Stimulated activated naive CD8-positive, alpha-beta T cell treated with anti-CD3 and anti-CD28 coated beads, Interleukin-15, Interleukin-2, amounts not matched to agents 100 U/mL and 50 U/mL, for 24 hours (primary cell): ENCODE measurements at places on chromosomes 3 and 15.
A peak's percentile ranks its signal among the peaks of the same experiment; 100 is the strongest.

DNA sequence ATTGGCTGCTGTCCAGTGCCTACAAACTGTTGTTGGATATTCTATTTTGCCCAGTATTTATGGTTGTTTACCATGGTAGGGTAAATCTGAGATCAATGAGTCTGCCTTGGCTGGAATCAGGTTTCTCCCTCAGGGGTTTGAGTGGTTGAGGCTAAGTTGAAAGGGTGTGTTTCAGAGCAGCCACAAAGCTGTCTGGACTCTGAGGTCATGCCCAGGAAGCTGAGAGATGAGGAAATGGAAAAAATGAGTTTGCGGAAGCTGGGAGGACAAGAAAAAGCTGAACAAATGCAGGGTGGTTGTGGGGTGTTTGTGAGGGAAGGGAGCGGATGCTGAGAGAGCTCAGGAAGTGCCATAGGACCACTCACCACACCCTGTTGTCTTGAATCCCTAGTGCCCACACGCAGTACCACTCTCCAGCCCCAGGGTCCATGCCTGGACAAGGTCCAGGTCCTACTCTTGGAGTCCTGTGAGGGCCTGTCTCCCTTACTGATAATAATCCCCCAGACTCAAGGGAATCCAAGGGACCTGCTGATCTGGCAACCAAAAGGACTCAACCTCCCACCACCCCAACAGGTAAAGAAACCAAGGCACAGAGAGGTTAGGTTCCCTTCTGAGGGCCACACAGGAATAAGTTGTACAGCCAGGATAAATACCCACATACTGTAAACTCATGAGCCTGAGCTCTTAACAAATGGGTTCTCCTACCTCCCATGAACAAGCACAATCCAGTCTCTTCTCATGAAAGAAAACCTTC lies 81.6 kb downstream of the PPCDC start:
- DNase-seq = peak; percentile 50

- no peak for DNase-seq
These were observed 10.8 kb downstream of the IP6K1 start for GRCh38 chr3:49775538-49775937.

GRCh38 chr3:33482111-33482521 lies 41.9 kb upstream of the UBP1 start:
- no peak for DNase-seq

DNA sequence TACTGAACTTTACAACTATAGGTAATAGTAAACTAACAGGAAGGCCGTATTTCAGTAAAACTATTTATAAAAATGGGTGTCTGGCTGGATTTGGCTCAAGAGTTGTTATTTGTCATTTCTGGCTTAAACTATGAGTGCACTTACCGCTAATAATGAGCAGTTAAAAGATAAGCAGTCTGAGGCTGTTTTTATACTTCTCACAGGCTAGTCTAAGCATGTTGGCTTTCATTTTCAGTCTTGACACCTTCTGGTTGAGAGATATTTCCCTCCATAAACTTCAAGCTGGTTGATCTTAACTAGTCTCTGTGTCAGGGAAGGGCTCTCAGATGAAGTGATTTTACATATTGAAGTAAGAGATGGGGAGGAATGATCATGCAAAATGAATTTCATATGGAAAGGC lies 96.1 kb downstream of the RSRC1 start:
- DNase-seq = no peak

- no peak for DNase-seq
These were observed 26.0 kb downstream of the CFAP92 start for GRCh38 chr3:128967748-128968355.

DNA sequence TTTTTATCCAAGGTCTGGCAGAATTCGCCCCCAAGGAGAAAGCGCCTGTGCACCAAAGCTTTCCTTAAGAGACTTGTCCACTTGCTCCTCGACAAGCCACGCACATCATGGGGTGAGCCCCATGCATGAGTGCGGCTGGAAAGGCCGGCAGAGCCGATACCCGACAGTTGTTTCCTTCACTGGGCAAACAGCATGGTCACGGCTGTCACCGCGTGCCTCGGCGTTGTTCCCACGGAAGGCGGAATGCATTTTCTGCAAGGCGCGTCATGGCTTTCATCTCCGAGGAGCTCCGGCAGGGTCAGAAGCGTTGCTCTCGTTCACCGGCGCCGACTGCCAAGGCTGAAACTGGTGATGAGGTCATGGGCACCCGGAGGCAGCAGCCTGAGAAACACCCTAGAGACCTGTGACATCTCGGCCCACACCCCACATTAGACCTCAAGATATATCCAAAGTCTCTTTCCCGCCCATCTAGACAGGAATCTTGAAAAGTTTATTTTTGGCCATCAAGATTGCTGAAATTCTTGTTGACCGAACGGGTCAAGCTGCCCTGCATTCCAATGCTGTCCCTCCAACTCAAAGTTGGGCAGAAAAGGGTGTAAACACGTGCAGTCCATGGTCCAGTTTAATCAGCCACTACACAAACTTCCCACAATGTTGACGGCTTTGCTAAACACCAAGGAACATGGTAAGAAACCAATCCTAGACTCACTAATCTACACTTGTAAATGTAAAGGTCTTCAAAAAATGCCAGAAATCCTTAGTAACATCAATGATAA lies 604 bp upstream of the TJP1 start:
- DNase-seq = no peak

GRCh38 chr15:49438962-49439631 lies 16.1 kb downstream of the FGF7 start:
- no peak for DNase-seq

DNA sequence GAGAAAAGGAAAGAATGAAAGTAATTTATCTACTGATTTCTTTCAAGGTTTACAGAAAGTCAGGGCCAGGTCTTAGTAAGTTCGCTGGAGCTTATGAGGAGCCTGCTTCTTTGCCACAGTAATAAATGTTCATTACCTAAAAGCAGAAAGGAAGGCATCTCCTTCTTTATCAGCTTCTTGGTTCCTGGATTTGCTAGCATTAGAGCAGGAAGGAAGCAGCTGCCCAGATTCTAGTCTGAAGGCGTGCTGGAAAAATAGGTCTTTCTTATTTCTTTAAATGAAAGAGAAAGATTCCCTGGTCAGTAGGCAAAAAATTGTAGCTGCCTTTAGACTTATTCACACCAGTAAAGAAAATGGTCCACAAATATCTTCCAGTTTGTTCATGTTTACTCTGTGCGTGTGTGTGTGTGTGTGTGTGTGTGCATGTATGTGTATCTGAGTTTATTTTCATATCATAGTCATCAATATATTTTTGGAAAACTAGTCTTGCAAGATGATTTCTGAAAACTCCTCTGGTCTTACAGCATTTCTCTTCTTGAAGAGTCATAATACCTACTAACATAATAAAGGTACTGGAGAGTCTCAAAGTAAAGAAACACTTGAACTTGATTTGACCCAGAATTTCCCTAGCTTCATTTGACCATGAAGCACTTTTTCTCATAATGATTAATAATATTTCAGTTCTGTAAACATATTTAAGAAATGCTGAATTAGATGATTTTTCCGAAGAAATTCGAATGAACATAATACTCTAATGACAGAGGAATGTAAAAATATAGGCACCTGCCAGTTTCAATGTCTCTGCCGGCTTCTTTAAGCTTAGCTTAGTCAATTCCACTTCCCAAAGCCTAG lies 255.3 kb upstream of the ZPLD1 start:
- no peak for DNase-seq

GRCh38 chr3:194120789-194121770 lies 14.9 kb upstream of the HES1 start:
- DNase-seq = no peak

GRCh38 chr3:117873249-117873600 lies 1161.4 kb downstream of the IGSF11 start:
- DNase-seq = no peak

GRCh38 chr3:152797751-152798432 lies 37.0 kb upstream of the P2RY1 start:
- DNase-seq = no peak

DNA sequence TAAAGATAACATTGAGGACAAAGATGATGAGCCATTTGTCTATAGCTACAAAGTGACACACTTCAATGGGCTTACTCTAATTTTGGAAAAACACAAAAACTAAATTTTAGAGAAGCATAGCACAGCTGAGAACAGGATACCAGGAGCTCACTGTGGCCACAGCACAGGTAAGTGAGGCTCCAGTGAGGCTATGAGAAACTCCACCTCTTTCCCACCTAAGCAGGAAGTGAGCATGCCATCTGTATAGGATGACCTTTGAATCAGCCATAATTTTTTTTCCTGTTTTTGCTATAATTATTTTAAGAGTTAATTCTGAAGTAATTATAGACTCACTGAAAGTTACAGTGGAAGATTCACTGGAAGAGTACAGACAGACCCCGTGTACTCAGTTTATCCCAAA lies 82.1 kb upstream of the DCLK3 start:
- DNase-seq = no peak

DNA sequence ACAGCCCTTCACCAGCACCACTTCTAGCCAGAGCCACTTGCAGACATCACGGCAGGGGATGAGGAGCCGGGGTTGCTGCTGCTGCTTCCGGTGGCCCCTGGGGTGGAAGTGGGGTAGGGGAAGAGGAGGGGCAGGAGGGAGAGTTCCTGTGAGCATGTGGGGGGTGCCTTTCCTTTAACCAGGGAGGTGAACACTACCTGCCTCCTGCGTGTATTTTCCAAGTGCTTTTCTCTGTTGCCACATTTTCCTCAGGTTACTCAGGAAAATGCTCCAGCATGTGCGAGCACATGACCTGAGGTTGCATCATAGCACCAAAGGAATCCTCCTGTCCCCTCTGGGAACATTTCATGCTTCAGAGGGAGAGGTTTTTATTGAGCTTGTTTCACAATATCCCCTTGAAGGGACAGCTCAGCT lies 12.2 kb upstream of the SACM1L start:
- DNase-seq = peak; percentile 57

GRCh38 chr3:112397556-112397955 lies 64.6 kb downstream of the CD200 start:
- no peak for DNase-seq

DNA sequence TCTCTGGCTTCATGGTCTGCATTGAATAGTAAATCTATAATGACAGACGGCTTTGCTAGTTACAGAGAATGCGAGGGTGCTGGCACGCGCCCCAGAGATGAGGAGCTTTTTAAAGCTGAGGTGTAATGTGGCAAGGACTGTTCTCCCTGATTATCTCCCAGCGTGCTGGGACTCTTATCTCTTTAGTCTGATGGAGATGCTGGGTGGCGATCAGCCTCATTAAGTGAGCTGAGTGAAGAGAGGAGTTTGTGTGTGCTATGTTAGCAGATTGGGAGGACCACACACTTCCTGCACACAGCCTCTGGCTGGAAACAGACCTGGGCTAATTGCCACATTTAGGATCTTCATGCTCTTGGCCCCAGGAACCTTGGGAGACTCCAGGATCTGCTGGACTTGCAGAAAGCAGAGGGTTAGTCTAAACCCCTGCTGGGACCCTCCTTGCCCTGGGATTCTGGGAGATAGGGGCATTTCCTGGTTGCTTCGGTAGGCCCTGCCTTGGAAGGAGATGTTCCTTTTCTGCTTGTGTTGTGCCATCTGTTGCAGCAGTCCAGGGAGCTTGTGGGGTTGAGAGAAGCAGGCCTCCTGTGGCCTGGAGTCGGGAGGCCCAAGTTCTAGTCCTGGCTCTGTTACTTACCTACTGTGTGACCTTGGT lies 15.0 kb downstream of the PDIA5 start:
- DNase-seq = no peak

DNA sequence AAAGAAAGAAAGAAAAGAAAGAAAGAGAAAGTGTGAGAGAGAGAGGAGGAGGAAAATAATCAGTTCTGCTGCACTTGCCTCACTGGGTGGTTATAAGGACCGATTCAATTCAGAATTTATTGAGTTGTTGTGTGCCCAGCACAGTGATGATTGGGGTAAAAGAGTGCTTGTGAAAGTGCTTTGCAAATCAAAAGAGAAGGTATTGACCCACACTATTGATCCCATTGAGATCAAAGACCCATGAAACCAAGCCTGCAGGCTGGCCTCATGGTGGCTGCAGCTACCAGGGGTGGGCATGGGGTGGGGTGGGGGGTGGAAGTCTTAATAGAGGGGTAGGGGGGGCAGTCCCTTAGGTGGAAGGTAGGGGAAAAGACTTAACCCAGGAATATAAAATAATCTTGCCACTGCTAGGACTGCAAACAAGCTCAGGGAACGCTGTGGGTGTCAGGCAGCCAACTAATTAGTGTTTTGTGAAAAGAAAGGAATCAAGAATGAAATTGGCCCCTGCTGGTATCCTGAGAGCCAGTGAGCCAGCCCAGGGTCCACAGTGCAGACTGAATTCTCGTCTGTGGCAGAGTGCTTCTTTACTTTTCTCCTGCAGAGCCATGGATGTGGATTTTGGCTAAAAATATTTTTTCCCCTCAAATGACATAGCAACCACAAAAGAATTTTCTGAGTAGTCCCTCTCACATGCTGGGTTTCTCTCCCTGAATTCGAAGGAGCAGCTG lies 34.2 kb downstream of the CLEC3B start:
- no peak for DNase-seq

DNA sequence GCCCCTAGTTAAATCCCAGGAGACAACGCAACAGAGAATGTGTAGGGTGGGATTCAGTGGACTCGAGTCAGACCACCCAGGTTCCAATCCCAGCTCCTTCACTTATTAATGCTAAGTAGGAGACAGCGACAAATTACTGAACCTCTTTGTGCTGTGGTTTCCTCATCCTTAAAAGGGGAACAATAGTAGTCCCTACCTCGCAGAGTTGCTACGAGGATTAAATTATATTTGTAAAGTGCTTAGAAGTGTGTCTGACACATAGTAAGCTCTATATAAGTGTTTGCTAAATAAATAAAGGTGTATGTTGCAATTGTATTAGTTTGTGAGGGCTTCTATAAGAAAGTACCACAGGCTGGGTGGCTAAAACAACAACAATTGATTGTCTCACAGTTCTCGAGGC lies 58.0 kb upstream of the PPARG start:
- DNase-seq = no peak

DNA sequence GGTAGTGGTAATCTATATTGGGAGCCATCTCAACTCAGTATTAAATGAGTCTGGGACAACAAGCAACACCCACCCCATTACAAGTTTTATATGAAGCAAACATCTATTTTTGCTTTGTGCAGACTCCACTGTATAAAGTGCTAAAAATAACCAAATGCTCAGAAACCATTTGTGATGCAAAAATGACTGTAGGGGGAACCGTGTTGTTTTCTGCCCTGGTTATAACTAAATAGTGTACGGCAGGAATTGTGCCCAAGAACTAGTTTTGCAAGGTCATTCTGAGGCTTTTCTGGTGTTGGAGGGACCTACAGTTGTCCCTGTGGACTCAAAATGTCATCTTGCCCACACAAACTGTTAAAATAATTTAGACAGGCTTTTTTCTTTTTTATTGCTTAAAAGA lies 88.3 kb downstream of the ITPR1 start:
- DNase-seq = no peak

DNA sequence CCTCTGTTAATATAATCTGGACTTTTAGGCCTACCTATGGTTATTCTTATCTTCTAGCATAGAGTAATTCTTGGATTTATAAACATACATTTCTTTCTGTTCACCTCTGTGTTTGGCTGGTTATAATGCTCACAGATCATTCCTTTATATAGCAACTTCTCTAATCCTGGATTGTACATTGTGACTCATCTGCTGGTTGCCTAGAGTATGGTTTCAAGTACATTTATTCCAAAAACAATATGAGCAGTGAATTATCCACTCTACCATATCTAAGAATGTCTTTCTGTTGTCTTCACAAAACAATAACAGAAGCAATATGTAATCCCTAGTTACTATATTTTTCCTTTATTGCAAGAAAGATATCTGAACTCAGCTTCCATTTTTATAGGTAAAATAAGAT lies 35.3 kb downstream of the FSIP1 start:
- no peak for DNase-seq

- DNase-seq = no peak
These were observed 51.6 kb upstream of the ACKR4 start for GRCh38 chr3:132545471-132545870.
